ENCODE measurements at places on chromosomes 5 and 9.
A peak's percentile ranks its signal among the peaks of the same experiment; 100 is the strongest.

DNA sequence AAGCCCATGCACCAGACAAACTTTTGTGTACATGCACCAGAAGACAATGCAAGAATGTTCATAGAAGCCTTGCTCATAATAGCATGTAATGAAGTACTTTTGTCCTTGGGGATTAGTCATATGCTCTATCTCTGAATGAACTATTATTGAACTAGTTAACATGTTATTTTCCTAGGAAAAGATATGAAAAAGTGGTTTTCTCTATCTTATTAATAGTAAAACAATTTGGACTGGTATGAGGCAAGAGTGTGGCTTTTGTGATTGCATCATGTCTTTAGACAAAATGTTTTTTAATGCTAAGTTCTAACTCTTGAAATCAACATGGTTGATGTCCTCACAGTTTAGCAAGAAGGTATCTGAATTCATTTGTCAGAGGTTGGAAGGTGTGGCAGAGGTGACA lies 55.7 kb upstream of the SPDL1 start:
- no peak for DNase-seq

DNA sequence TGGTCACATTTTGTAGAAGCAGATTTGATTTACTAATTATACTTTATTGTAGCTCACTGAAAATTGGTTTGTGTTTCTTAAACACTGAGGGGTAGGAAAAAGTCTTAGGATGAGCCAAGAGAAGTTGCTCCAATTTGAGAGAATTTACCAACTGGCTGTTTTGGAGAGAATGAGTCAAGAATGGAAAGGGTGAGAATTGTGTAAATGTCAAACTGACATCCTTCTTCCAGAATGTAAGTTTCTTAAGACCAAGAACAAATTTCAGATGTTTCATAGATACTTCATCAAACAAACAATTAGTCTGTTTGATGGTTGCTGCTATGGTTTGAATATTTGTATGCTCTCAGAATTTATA lies 106.2 kb upstream of the TXNDC8 start:
- DNase-seq = no peak

DNA sequence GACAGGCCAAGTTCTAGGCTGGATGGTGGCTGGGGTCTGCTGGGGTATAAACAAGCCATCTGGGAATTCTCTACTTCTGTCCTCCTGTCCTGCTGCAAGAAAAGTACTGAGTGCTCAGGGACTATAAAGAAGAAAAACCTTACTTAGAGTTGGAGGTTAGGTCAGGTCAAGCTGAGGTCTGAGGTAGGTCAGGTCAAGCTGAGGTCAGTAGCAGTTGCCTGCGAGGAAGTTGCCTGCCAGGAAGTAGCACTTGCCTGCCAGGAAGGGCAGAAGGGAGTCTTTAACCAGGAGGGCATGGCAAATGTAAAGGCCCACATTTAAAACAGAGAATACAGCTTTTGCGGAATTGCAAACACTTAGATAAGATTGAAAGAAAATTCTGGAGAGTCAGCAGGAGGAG lies 51.3 kb upstream of the PRLR start:
- peak; percentile 8 for DNase-seq

DNA sequence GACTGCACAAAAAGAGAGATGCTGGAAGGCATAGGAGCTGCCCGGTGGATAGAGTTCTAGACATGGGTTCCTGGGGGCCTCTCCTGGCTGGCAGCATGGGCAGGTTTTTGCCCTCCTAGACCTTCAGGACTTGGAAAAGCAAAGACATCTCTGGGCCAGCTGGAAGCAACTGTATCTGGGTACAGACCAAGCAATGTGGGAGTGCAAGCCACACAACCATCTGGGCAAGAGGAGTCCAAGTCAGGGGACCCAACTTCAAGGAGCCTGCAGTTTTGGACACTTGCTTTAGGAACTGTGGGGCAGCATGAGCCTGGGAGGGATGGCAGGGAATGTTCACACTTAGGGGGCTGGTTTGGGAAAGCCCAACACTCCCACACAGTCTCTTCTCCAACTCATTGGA lies 323.3 kb downstream of the GADD45G start:
- DNase-seq = no peak

DNA sequence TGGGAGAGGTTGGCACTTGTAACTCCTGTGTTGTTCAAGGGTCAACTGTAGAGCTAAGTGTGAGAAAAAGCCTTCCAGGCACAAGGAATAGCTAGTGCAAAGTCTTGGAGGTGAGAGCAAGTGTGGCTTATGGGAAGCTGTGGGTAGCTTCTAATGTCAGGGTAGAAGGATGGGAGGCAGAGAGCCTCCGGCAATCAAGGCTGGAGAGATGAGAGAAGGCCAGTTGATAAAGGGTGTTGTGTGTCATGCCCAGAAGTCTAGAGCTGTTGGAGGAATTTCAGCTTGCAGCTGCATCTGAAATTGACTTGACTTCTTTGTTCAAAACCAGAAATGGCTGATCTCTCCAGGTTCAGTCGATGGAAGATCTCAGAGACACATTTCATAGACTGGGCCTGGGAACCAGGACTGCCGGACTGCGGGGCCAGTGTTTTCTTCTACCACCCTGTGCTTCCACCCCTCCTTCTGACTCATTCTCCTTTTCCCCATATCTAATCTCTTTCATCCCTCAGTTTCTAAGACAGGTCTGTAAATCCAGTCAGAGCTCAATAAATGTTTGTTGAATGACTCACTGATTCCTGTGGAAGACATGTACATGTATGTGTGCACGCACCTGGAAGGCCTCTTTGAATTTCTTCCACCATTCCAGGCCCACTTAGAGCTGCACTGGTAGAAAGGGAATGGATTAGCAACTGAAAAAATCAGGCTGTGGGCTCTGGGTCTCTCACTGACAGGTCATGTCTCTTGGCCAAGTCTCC lies 67.8 kb upstream of the KLF4 start:
- DNase-seq = no peak

- DNase-seq = no peak
Observed at GRCh38 chr5:86765778-86766502, 148.2 kb downstream of the COX7C start.

GRCh38 chr9:120235081-120235480 lies 344.9 kb downstream of the CDK5RAP2 start:
- no peak for DNase-seq

- DNase-seq = no peak
Observed at GRCh38 chr9:18422296-18423036, 51.5 kb upstream of the ADAMTSL1 start.

DNA sequence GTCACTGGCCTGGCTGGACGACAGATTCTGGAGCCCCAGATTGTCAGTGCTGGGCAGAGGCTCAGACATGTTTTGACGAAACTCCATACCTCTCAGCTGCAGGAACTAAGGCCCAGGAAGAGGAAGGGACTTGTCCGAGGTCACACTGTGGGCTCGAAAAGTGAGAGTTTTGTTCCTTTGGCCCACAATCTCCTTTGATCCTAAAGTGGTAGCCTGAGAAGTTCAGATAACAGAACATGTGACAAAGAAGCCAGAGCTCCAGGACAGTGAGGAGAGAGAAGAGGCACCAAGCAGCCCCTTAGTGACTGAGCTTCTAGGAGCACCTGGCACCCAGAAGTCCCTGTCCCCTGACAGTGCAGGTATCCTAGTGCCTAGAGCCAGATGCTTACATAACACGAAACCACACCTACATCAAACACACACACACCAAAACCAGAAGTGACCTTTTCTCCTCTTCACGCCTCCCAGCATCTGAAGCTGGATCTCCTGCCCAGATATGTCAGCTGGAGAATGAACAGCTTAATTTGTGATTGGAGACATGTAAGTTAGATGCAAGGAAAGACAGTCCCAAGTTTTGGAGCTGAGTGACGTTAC lies 88.9 kb downstream of the ADRB2 start:
- peak; percentile 12 for DNase-seq

- DNase-seq = no peak
Observed at GRCh38 chr5:28927559-28928326, 1889.4 kb upstream of the CDH9 start.

DNA sequence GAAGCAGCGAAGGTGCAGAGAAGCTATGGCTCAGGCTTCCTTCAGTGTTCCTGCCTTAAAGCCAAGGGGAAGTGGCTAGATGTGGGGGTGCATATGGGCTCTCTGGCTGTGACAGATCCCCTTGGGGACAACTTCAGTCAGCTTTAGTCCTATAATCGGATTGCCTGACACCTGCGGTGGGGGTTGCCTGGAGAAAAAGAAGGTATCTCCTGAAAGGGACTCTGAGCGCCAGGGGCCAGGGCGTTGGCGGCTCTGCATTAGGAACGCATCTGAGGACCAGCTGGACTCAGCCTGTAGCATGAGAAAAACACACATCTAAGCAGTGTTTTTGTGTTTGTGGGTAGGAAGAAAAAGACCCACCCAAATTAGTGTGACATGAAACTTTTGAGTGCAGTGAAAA lies 84.3 kb upstream of the OTULINL start:
- DNase-seq = no peak

GRCh38 chr5:116572350-116573278 lies 2.0 kb downstream of the SEMA6A start:
- no peak for DNase-seq

GRCh38 chr5:139561655-139562451 lies 714 bp downstream of the UBE2D2 start:
- peak; percentile 27 for DNase-seq

GRCh38 chr5:23318960-23319359 lies 188.4 kb upstream of the PRDM9 start:
- no peak for DNase-seq

DNA sequence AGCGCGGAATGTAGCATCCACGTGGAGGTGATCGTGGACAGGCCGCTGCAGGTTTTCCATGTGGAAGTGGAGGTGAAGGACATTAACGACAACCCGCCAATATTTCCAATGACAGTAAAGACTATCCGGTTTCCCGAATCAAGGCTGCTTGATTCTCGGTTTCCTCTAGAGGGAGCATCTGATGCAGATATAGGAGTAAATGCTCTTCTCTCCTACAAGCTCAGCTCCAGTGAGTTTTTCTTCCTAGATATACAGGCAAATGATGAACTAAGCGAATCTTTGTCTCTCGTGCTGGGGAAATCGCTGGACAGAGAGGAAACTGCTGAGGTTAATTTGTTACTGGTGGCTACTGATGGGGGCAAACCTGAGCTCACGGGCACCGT lies 598 bp downstream of the PCDHA2 start:
- no peak for DNase-seq

DNA sequence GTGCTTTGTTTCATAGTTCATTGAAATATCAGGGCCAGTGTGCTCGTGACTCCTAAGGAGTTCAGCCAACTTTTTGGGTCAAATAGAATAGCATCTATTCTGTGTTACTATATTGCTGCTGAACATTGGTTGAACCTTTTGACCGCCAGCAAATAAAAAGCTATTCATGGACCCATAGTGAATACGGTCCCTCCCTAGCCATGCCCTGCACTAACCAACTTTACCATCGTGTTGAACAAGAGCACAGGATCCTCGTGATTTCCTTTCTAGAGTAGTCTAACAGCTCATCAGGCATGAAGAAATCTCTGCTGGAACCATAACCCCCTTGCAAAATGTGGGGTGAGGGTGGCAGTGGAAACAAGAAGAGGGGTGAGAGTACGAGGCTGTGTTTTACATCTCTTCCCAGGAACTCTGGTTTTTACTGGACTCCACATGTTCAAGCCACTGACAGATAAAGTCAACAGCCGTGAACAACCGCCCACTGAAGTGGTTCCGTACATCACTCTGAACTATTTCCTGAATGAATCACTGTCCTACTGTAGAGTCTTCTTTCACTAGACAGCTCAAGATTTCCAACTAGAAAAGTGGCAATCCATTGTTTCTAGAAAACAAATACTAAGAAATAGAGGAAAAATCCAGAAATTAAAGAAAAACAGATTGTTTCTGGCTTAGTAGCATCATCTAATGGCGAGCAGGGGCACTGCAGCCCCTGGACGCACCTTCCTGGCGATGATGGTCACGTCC lies 70.1 kb upstream of the SPATA31E1 start:
- peak; percentile 86 for DNase-seq

DNA sequence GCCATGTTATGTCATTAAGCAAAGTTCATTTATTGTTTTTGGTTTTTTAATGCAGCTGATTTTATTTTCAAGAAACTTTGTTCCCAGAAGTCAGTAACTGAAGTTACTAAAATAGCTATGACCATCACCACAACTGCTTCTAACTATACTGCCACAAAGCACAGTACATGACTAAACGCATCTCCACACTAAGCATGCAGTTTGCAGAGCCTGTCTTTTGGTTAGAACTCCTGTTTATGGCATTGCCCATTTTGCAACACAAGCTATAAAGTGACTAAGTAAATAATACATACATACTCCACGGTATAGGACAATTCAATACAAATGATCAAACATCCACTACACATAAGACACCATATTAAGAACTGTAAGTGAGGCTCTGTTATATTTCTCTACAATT lies 109.7 kb downstream of the MLLT3 start:
- DNase-seq = no peak

DNA sequence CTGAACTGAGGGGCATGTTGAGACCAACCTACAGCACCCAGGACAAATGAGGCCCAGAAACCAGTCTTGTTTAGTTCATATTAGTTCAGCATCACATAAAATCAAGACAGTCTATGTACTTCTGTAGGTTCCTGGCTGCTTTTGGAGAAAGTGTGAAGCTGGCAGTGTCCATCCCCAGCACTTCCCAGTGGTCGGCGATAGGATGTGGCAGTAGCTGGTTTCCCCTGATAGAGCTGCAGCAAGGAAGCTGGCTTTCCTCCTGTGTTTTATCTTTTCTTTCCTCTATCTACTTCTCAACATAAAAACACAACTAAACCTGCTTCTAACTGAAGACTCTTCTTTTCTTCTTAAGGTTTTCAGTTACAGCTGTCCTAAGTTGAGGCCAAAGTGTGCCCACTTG lies 43.0 kb upstream of the SLC46A2 start:
- DNase-seq = no peak

- DNase-seq = peak; percentile 9
Observed at GRCh38 chr9:69030851-69031645, 4.5 kb upstream of the FXN start.

DNA sequence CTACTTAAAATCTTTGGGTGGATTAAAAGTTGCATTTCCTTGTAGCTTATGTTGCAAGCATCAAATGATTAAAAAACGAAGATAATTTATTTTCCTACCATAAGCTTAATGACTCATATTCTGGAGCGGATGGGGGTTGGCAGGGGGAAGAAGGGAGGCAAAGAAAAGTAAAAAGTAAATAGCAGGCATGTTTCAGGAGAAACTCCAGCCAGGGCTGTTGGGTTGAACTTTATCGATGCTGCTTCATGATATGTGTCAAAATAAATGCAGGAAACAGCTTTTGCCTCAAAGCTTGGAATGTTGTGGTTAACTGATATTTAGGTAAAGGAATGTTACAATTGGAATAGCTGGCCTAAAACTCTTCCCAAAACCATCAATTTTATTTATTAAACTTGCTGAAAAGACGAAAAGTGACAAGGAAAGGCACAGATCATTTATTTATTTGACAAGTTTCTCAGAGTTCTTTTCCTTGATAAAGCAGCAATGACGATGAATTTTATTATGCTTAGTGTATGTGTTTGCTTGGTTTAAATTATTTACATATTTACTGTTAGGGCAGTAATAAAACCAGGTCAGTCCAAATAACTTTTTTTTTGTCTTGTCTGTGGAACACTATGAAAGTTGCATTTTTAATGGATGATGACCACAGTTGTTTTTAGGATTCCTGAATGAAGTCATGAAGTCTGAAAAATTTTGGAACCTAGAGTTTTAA lies 177.9 kb downstream of the PCSK1 start:
- no peak for DNase-seq

Data from inflammatory macrophage (primary cell).